Activated CD8-positive, alpha-beta memory T cell treated with anti-CD3 and anti-CD28 coated beads, Interleukin-2, amount 50 U/mL, for 48 hours (primary cell): ENCODE measurements at places on chromosomes 1 and 21.

DNA sequence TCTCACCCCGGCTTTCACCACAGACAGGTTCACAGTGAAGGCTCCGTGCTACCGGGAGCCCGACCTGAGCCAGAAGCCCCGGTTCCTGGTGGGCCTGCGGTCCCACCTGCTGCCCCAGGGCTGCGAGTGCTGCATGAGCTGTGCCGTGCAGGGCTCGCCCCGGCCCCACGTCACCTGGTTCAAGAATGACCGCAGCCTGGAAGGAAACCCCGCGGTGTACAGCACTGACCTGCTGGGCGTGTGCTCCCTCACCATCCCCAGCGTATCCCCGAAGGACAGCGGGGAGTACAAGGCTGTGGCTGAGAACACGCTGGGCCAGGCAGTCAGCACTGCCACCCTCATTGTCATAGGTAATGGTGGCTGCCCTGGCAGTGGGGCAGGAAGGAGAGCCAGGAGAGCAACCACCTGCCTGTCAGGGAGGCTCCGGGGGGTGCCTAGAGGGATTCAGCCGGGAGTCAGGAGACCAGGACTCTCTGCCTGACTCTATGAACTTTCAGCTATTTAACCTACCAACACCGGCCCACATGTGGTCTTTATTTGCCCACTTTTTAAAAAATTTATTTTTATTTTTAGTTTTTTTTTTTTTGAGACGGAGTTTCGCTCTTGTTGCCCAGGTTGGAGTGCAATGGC, 36.4 kb downstream of the IGFN1 start:
- no peak for DNase-seq

- no peak for DNase-seq
Observed at GRCh38 chr1:29052100-29052499, 71.6 kb downstream of the TMEM200B start.

- DNase-seq = no peak
Observed at GRCh38 chr1:227758366-227758765, 23.1 kb downstream of the SNAP47 start.

- no peak for DNase-seq
Observed at GRCh38 chr1:38114241-38115026, 67.8 kb upstream of the POU3F1 start.

GRCh38 chr1:54291276-54292001, 91.5 kb downstream of the MRPL37 start:
- no peak for DNase-seq

GRCh38 chr1:59045636-59046035, 251.3 kb upstream of the FGGY start:
- DNase-seq = no peak

- DNase-seq = peak; percentile 82
Observed at GRCh38 chr1:182595641-182596240, 6.7 kb upstream of the RNASEL start.

DNA sequence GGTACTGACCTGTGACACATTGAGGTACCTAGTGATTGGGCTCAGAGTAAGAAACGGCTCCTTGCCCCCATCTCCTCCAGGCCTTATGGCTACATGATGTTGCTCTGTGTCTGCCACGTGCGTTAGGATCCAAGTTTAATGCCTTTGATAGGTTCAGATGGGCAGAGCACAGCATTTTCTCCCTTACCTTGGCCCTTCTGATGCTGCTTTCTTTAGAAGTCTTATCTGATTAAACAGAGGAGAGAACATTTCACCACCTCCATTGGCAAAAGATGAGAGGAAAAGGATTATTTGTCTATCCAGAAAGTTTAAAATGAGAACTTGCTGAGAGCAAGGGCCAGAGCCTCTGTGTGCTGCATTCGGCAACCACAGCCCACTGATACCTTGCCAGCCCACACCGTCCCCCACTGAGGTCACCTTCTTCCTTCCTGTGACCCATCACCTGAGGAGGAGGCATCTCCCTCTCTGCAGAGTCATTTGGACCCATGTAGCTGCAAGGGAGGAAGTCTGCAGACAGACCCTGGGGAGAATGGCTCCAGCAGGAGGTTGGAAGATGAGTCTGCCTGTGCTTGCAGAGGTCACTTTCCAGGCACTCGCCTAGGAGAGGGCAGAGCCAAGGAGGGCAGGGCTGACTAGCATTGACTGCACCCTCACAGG, 16.7 kb downstream of the SHISA4 start:
- DNase-seq = no peak

- no peak for DNase-seq
Observed at GRCh38 chr1:151005729-151006319, 878 bp downstream of the MINDY1 start.

GRCh38 chr21:37970548-37970947, 54.3 kb upstream of the KCNJ6 start:
- DNase-seq = no peak

DNA sequence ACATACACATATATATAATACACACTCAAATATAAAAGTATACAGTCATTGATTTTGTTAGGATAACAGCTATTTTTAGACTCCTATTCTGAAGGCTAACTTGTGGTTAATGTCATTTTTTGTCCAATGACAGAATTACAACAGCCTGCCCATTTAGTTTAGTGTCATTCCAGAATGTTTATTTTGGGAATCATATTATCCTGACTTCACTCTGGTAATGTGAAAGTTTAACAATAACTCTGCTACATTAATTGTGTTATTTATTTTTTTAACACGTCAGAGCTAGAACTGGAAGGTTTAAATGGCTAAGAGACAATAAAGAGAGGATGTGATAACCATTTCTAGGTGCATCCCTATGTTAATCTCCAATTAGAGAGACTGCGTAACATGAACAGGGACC, 648.1 kb downstream of the USP25 start:
- no peak for DNase-seq

DNA sequence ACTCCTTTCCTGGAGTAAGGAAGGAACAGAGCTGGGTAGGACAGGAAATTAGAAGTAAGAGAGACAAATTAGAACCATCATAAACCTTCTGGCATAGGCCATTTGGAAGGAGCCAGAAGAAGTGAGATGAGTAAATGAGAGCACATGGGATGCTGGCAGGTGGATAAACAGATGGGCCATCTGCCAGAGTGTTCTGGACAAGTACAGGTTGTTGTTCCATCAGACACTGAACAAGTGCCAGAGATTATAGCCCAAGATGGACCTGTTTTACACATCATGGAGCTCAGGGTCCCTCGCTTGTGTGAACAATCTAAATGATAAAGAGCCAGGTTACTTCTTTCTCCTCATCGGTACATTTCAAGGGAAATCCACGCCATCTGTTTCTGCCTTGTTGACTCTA, 200.3 kb downstream of the HHIPL2 start:
- no peak for DNase-seq

GRCh38 chr1:211292411-211292810, 33.2 kb downstream of the RCOR3 start:
- DNase-seq = no peak

GRCh38 chr1:200036619-200037270, 9.2 kb downstream of the NR5A2 start:
- DNase-seq = no peak

DNA sequence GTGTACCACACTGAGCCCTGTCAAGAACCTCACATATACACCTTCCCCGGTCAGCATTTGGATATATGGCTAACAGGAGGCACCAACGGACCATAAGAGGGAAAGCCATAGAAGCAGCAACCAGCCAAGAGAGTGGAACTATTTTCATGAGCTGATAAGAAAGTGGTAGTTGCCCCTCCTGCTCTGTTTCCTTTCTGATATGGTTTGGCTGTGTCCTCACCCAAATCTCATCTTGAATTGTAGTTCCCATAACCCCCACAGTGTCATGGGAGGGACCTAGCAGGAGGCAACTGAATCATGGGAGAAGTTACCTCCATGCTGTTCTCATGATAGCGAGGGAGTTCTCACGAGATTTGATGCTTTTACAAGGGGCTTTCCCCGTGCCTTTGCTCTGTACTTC, 366.1 kb upstream of the DAB1 start:
- no peak for DNase-seq

DNA sequence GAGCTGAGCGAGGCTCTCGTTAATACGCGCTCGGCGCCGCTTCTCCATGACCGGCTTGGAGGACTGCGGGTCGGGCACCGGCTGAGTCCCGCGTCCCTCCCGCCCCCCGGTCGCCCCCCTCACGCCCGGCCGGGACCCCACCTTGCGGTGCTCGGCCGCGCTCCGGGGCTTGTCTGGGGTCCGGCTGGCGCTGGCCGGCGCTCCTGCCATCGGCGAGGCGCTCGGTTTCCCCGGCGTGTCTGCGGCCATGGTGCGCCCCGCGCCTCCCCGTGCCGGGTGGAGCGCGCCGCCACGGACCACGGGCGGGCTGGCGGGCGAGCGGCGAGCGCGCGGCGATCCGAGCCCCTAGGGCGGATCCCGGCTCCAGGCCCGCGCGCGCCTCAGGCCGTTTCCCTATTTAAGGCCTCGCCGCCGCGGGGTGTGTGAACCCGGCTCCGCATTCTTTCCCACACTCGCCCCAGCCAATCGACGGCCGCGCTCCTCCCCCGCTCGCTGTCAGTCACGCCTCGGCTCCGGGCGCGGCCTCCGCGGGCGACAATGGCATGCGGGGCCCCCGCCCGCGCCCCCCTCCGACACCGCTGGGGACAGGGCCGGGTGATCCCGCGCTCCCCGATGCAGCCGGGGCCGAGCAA, at the start of gene HES4:
Gene HES4, minus strand, starts transcription at position 373 of the 632 bp plus-strand sequence. Its CDS starts 124 bp downstream, at position 249.
- DNase-seq = no peak

- no peak for DNase-seq
Observed at GRCh38 chr1:160330119-160330518, 12.9 kb downstream of the COPA start.

DNA sequence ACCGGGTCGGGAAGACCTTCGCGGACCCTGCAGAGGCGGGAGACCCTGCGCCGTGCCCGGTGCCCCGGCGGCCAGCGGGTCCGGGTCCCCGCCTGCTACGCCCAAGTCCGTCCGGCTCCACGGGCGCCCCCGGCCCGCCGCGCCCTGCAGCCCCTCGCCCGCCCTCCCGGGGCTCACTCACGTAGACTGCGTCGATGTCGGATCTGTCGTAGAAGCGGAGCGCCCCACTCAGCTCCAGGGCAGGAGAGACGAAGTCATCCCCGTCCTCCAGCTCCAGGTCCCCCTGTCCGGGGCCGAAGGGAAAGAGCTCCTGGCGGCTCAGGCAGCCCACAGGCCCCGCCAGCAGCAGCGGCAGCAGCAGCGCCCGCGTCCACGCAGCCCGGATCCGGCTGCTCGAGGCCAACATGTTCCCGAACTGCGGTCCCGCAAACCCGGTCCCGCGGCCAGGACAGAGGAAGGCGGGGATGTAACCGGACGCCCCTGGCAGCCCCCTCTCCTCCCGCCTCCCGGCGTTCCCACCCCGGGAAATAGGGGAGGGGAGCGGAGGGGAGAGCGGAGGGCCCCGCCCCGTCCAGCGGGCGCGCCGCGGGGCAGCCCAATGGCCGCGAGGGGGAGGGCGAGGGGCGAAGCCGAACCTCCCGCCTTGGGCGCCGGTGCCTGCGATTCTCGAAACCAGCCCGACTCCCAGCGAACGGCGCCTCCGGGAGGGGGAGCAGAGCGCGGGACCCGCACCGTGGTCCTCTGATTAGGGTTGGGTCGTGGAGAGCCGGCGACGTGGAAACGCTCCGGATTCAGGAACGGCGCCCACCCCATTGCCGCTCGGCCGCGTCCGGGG, at the start of gene NID1:
Gene NID1, minus strand, starts transcription at position 417 of the 835 bp plus-strand sequence. Its CDS starts 11 bp downstream, at position 406.
- peak; percentile 68 for DNase-seq

DNA sequence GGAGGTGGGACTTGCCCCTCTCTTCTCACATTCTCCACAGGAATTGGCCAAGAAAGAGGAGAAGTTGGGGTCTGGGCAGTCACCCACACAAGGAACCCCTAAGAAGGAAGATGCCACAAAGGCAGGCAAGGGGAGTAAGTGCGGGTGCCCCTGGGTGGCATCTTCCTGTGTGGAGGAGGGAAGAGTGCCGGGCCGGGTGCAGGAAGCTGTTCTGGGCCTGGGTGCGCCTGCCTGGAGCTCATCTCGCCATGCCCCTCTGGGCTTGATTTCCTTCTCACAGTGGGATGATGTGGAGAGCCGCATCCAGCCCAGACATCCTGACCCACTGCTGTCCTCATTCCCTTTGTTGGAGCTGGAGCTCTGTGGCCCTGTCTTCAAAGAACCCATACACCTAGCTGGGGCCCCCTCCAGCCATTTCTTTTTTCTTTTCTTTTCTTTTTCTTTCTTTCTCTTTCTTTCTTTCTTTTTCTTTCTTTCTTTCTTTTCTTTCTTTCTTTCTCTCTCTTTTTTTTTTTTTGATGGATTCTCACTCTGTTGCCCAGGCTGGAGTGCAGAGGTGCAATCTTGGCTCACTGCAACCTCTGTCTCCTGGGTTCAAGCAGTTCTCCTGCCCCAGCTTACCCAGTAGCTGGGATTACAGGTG, 9.3 kb downstream of the LRRC71 start:
- no peak for DNase-seq

DNA sequence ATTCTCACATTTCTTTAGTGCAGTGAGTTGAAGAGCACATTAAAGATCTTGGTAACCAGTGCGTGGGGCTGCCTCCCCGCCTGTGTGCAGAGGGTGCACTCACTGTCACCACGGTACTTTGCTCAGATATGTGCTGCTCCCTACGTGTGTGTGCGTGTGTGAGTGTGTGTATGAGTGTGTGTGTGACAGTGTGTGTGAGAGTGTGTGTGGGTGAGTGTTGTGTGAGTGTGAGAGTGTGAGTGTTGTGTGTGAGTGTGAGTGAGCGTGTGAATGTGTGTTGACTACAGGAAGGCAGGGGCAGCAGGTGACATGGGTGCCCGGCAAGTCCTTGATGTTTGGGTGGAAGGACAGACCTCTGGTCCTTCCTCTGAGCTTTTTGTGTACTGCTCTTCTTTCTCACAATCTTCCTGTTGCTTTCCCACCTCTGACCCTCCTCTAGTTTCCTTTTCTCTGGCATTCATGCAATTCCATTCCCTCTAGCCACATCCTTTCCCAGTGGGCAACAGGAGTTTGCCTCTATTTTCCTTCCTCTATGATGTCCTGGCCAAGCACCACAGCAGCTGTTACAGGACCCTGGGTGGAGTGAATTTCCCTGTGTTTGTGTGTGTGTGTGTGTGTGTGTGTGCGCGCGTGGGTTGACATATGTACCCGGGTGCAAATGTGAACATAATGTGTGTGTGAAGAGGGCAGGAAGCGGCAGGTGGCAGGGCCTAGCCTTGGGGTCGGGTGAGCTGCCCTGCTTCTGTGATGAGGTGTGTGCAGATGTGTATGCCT, 19.8 kb downstream of the LHX4 start:
- DNase-seq = no peak

GRCh38 chr1:58746757-58747156, 37.1 kb downstream of the JUN start:
- no peak for DNase-seq
